ENCODE measurements at places on chromosomes 16 and 17.
A peak's percentile ranks its signal among the peaks of the same experiment; 100 is the strongest.

GRCh38 chr16:87255866-87256265, 61.3 kb downstream of the C16orf95 start:
- no peak for DNase-seq

DNA sequence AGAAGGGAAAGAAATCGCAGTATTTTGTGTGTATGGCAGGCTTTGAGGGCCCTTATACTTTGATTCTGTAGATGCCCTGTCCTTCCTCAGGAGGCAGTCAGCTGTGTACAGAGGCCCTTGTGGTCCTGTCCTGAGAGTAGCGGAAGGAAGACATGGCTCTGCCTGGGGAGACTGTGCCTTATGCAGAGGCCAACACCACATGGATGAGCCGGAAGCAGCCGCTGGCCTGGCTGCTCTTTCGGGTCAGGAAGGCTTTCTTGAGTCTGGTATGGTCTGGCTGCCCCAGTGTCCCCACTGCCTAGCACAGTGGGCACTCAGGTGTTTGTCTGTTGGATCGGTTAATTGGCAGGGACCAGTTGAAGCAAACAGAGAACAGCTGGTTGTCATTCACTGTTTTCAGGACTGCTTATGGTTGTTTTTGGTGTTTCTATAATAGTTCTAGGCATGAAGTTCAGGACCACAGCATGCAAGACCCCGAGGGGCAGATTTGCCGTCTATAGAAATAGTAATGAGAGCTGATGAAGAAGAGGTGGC, 12.4 kb downstream of the USP10 start:
- DNase-seq = no peak

- DNase-seq = peak; percentile 50
Observed at GRCh38 chr16:70772493-70772892, 28.5 kb downstream of the VAC14 start.

DNA sequence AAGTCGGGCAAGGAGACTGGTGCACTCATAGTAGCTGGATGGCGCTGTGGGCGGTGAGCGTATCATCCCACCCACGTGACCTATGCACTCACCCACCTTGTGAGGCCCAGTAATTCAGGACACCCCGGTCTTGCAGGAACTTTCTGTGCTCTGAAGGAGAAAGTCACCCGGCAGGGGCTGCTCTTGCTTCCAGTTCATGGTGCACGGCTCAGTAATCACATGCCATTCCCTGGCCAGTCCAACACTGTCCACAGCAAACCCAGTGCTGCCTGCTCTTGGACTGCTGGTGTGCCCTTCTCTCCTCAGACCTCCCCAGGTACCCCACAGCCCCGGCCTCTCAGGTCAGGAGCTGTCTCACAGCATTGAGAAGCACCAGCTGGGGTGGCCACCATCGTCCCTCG, 16.4 kb upstream of the RHBDF2 start:
- DNase-seq = peak; percentile 24

DNA sequence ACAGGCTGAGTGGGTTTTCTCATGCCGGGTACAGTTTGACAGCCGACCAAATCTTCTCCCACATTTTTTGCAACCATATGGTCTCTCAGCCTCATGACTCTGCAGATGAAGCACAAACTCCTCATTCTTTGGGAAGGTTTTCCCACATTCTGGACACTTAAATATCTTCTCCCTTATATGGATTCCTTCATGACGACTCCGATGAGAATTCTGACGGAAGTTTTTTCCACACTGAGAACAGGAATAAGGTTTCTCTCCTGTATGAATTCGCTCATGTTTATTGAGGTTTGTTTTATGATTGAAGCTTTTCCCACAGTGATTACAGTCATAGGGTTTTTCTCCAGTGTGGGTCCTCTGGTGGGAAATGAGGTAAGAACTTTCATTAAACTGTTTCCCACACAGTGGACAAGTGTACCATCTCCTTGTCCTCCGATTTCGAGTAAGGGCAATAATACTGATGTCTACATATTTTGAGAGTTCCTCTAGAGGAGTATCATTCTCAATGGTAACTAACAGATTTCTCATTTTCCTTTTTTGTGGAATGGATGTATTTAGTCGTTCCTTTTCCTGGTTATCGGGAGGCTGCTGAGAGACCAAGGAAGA, 10.9 kb downstream of the ZNF200 start:
- peak; percentile 27 for DNase-seq

GRCh38 chr16:3004781-3005284, 7.9 kb upstream of the CLDN9 start:
- no peak for DNase-seq

- no peak for DNase-seq
Observed at GRCh38 chr17:7559320-7560171, 996 bp downstream of the TNFSF13 start.

DNA sequence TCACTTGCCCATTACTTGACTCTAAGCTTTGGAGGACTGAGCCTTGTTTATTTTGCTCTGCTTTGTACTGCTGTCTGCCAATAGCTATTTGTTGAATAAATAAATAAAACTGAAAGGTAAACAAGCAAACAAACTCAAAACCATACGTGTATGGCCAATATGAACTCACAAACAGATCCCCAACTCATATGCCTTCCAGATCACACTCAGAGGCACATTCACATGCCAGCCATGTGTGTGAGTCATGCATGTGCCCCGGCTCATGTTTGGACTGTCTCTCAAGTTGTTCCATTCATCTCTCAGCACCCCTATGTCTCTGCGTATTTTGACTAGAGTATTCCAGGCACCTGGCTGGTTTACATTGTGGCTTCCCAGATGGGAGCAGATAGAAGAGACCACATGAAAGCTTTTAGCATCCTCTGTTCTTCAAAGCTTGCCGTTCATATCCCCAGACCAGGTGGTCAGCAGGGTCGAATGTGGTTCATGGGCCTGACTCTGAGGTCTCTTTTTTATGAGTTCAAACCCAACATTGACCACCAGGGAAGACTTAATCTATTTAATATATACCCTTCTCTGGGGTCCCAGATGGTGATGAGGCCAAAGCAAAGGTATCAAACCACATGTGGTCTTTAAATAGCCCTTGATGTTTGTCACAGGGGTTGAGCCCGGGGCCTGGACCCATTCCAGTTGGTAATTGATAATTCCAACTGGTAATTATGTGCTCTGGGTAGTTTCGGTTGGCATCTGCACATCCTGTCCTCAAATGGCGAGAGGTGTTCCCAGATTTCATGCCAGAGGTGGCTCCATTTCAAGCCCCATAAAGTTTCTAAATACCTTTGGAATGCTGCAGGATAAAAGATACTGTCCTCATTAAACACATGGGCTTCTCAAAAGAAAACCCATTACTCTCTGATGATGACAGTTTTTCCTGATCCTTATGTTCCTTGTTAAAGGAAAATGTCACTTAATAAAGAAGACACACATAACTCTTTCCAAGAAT, 287.3 kb upstream of the MAF start:
- DNase-seq = no peak

DNA sequence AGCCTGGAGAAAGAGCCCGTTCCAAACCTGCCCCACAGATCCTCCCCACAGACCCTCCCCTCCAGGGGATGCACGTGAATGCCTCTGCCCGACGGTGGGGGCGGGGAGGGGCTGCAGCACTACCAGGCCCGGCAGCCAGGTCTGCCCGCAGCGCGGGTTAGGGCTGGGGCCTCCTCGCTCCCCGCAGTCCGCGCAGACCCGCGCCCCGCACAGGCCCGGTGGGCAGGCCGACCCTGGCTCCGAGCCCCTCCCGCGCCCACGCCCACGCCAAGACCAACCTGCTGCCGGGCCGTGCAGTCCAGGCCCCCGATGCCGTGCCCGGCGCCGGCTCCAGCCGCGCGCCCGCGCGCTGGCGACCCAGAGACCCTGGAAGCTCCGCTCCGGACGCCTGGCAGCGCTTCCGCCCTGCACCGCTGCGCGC, at the start of gene RPUSD1:
TSS of gene RPUSD1 (minus strand) at position 404 of the 421 bp plus-strand sequence. CDS start 644 bp downstream, outside the sequence.
- no peak for DNase-seq

DNA sequence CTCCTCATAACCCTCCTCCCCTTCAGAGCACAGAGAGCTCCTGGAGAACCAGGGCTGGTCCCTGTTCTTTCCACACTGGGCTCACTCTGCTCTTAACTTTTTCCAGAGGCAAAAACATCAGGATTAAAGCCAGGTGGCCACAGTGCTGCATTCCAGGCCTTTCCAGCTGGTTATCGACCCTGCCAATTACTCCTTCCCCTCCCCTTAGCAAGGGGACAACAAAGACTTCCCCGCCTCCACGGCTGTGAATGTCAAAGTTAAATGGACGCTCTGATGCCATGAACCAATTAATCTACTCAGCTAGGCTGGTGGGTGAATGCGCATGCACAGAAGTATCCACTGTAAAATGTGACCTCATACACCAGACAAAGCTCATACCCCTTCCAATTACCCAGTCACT, 23.1 kb downstream of the ACLY start:
- no peak for DNase-seq

DNA sequence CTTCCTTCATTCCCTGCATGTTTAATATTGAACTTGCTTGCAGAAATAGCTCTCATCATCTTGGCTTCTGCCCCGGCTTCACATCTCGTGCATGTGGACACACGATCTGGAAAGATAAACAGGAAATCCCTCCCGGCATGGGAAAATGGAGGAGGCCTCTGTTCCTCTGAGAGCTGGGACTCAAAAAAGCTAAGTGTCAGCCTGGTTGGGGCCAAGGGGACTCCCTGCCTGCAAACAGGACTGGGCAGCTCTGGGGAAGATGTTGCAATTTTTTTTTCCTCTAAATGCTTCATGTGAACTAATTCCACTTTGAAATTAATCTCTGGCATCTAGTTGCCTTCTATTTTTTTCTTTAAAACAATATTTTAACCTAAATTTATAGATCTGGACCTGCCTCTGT, 24.8 kb downstream of the ITPRIPL2 start:
- peak; percentile 59 for DNase-seq

DNA sequence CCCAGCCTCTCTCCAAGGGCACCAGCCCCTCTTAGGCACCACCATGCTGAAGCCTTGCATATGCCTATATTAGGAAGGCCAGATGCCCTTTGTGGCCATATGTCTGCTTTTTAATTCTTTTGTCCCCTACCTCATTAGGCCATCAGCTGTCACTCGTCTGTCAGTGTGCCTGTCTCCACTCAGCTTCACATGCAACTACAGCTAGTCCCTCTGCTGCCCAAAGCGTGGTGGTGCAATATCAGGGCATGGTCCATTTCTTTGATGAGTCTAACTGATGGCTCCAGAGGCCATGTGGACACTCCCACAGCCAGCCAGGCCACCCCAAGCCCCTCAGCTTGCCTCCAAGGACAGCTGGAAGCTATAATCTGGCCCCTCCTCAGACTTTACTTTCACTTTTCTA, 36.3 kb downstream of the MYO18A start:
- DNase-seq = peak; percentile 31

DNA sequence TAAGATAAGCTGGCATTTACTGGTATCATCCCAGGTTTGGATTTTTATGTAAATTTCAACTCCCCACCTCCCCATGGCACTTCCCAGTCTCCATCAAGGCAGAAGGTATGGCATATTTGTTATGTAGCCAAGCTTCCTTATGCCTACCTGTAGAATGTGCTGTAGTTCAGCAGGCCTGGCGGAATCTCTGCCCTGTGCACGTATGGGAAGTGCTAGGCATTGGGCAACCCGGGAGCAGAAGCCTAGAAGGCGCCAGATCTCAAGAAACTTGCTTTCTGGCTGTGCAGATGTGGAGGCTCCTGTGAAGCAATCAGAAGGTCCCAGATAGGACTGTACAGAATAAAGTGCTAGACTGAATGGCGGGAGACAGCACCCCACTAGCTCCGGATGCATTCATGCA, 64.7 kb downstream of the SNX20 start:
- peak; percentile 27 for DNase-seq

- peak; percentile 58 for DNase-seq
Observed at GRCh38 chr16:68739964-68740627, 3.0 kb downstream of the CDH1 start.

GRCh38 chr17:36885771-36886377, 51.4 kb upstream of the LHX1 start:
- DNase-seq = no peak

GRCh38 chr16:68021490-68021889, 1.5 kb downstream of the DDX28 start:
- no peak for DNase-seq

DNA sequence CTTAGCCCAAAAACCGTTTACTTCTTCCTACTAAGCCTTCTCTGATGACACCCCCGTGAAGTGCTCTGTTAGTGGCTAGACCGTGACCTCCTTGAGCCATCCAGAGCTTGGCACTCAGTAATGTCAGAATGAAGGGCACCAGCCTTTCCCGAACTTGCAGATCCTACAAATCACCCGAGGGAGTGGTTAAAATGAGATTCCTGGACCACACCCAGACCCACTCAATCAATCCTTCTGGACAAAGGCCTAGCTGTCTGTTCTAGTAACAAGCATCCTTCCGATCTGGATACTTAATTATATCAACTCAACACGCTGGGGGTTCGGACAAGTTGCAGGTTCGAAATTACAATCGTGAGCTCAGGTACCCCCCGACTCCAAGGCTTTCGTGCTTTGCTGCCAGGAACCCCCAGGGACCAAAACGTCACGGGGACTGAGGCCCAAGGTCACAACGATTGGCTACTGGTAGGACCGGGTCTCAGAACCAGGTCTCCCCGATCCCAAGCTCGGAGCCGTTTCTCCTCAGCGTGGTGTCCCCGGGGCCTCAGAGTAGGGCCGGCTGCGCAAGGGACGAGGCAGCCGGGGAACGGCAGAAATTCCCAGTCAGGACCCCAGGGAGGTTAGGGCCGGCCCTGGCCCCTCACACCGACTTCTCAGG, 527 bp downstream of the CIAPIN1 start:
- peak; percentile 23 for DNase-seq

DNA sequence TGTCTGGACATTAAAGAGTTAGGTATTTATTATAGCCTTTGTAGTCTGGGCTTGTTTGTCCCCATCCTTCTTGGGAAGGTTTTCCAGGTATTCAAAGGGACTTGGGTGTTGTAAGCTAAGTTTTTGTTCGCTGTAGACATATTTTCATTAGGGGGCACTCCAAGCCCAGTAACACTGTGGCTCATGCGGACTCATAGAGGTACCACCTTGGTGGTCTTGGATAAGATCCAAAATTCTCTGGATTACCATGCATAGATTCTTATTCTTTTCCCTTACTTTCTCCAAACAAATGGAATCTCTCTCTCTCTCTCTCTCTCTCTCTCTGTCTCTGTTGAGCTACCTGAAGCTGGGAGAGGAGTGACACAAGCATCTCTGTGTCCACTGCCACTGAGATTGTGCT, 48.9 kb downstream of the ERCC4 start:
- no peak for DNase-seq

DNA sequence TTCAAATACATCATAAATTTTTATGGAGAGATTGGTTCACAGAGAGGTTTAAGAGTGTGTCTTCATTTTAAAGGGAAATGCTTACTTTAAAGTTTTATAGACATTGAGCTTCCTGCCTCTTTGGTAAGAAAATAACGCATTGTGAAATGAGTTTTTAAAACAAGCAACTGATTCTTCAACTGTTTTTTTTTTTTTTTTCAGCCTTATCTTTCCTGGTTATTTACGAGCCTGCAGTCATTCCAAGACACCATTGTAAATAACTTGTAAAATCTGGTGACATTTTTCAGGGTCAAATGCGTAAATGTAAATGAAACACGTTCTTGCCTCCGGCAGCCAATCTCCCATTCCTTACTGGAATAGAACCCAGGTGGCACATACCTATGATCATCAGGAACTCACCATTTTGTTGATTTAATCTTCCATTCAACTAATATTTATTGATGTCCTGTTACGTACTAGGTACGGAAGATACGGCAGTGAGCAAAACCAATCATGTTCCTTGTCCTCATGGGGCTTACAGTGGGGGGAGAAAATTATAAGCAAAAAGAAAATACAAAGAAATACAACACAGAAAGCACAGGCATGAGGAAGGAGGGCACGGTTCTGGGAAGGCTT, 33.2 kb upstream of the CDYL2 start:
- no peak for DNase-seq

Measured in amniotic epithelial cell (primary cell).